ENCODE measurements at places on chromosomes 1 and 21. TPM values are rescaled to one million over a fixed set of nuclear protein-coding genes. Genes with fewer than 3 reads are reported as not detected.

The ACTN2 gene
- 0.25 TPM for total RNA-seq

The OR2T2 gene
- not detected for total RNA-seq

The CLIC6 gene
- not detected for total RNA-seq

The RYR2 gene
- total RNA-seq: 4.7 TPM

The HCRTR1 gene
- not detected for total RNA-seq

The FAM110D gene
- total RNA-seq: not detected

The CFAP74 gene
- total RNA-seq: not detected

GRCh38 chr1:18132711-18133541 is 25.3 kb downstream of the IGSF21 start:
- no peak for DNase-seq

DNA sequence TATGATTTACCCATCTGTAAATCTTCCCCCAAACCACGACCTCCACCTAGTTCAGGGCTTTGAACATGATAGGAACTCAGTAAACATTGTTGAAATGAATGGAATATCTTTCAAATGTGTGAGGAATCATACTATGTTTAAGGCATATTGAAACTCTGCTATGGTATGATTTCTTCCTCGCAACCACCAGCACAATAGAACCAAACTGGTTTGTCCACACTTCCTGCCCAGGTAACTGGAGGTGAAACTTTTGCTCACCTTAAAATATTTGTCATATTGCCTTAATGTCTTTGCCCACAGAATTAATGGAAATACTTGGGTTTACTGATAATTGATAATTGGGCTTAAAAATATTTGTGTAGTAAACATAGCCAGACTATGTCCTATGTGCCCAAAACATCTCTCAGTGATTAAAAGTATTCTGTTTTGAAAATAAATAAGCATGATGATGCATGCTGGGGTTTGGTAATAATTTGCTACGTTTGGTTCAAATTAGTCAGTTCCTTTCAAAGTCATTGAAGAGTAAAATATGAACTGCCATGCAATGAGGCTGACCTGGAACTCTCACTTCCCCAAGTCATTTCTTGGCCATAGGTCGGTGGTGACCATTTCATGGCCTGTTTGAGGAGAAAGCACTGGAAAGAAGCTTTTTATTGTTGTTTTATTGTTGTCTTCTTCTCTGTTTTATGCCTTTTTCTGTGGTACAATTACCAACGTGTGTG is 73.3 kb downstream of the TNFSF18 start:
- no peak for DNase-seq

DNA sequence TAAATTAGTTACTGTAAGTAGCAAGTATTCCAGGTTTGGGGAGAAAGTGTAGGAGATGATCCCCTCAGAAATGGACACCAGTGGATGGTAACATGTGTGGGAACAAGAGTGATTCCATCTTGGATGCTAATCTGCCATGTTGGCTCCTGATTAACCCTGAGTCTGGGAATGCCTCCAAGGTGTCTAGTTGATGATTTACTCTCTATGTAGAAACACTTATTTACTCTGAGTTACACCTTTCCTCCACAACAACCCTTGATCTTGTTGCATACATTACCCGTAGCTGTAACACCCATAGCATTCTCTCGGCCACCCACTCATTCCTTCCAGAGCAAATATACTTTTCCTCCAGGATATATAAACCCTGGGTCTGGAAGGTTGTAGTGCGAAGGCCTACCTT is 315.9 kb upstream of the GREM2 start:
- DNase-seq: no peak

DNA sequence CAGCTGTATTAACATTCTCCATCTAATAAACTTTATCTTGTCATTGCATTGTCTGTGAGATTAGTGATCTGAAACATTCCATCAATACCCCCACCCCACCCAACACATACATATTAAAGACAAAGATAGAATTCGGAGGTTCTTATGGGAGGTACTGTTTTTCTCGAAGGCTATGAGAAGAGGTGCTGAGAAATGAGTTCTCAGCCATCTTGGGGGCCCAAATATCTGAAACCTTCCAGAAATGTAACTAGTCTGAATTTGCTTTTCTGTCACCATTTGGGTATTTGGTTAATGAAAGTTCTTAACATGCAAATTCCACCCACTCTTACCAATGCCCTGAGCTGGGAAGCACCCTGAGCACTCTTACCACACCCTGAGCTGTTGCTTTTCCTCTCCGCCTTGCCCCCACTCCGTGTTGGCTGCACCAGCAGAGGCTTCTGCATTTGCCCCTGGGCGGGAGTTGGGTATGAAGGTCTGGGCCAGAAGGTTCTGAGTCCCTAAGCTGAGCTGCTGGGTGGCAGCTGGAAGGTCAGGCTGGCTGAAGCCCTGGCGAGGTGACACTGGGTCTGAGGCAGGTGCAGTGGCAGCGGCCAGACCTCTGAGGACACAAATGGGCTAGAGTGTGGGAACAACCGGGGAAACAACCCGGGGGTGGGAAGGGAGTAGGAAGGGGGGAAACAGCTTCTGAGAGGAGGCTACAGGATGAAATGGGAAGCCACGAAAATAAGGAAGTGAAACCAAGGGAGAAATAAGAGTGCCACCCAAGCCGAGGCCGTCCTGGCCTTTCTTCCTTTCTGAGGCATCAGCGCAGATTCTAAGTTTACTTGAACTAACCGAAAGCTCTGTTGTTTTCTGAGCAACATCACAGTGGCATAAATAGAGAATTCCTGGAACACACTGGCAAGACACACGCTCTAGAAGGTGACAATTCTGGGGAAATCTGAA is 26.3 kb upstream of the IER5 start:
- no peak for DNase-seq

DNA sequence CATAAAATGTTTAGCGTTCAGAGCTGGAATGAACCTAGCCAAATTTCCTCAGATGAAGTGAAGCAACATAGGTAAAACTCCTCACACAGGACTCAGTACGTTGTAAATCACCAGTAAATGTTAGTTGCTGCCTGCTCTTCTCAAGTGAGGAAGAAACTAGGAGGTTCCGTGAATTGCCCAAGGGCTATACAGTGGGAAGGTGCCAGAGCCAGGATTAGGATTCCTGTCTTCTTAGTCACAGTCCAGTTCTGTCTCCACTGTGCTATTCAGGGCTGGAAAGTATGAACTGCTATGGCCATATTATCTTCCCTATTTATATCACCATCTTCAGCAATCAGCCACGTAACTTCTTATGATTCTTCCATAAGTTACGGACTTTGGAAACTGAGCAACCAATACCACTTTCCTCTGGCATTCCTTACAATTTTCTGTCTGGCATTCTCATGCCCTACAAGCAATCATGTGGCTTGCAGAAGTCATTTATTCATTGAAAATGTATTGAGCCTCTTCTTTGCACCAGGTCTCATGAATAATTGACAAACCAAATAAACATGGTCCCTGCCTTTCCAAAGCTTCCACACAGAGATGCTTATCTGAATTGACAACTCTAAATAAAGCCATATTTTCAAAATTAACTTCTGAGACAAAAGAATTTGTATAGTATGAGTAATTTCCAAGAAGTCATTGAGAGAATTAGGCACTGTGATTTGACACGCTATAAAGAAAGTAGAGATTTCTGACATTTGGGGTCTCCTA is 271.6 kb upstream of the SGIP1 start:
- DNase-seq: peak; percentile 73

DNA sequence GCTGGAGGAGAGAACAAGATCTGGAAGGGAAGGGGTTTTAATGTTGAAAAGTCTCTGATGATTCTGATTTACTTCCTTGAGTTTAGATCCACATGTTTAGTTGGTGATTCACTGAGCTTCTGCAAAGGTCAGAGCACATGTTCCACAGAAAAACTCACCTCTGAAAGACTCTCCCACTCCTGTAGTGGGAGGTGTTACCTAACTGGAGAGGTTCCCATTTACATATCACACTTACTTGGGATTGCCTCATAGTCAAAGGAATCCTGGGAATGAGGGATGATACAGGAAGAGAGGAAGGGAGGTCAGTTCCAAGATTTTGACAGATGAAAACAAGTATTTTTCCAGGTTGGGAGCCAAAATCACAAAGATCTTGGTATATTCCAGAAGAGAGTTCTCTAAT is 2.7 kb upstream of the NTNG1 start:
- no peak for DNase-seq

GRCh38 chr1:77007675-77008074 is 140.4 kb downstream of the ST6GALNAC5 start:
- DNase-seq: no peak

DNA sequence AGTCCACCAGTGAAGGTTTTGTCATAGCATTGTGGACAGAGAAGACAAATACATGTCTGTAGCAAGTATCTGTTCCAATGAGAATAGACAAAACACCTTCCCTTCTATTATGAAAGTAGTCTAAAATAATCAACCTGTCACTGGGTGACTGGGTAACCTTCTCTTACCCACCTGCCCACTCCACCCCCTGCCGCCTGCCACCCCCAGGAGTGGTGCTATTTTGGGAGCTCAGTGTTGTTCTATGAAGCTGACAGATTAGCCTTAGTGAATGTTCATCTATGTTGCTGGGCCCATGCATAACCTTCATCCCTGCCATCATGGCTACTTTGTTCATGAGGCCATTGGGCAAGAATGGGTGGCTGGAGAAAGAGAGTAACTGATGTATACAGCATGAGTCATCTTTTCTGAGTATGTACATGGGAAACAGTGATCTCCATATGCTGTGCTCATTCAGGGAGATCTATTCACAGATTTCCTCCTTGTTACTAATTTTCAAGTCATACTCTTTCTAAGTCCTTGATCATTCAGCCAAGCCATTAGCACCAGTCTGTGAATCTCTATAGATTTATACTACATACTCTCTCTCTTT is 24.8 kb downstream of the MARK1 start:
- DNase-seq: no peak

DNA sequence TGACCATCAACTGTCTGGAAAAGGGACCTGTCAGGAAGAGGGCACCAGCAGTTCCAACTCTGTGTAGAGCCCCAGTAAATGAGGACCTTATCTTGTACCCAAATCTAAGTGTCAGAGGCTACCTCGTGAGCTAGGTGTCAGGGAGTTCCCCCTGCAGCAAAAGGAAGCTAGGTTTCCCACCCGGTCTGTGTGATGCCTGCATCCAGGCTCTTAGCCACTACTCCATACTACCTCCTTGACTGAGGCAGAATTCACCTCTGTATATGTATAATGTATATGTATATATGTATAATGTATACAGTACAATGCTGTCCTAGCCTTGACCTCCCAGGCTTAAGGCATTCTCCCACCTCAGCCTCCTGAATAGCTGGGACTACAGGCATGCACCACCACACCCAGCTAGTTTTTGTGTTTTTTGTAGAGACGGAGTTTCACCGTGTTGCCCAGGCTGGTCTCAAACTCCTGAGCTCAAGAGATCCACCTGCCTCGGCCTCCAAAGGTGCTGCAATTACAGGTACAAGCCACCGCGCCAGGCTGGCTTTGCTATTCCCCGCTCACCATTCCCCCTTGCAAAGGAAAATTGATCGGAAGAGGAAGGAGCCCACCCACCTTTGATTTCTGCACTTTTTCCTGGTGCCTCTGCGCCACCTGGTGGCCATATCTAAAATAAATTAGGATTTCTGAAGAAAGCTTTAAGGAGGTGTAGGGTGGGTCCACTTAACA is 15.7 kb upstream of the LUZP1 start:
- no peak for DNase-seq

DNA sequence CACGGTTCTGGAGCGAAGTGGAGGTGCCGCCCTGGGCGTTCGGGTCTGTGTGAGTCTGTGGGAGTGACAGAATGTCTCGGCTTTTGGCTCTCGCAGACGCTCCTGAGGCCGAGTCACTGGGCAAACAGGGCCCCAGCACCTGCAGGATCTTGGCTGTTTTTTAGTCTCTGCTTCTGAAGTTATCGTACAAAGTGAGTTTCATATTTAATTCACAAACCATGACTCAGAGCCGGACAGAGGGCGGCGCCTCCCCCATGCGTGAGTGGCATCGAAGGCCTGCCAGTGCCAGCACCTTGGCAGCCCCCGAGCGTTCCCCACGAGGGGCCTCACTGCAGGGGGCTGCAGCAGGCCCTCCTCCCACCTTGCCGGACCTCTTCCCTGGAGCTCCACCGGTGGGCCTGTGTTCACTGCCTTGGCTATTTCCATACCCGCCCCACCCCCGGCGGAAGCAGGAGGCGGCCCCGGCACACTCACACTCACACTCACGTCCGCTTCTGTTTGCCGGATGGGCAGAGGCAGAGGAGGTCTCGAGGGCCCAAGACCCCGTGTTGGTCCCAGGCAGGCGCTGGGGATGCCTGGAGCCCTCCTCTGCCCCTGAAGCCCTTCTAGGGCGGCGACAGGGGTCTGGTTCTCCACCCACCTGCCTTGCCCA is 56.3 kb downstream of the MORN1 start:
- no peak for DNase-seq

GRCh38 chr1:35958558-35958957 is 27.7 kb downstream of the AGO3 start:
- no peak for DNase-seq

- no peak for DNase-seq
These were observed 1.4 kb upstream of the RABIF start for GRCh38 chr1:202890392-202890791.

- no peak for DNase-seq
These were observed 11.9 kb upstream of the HYI start for GRCh38 chr1:43465505-43466067.

DNA sequence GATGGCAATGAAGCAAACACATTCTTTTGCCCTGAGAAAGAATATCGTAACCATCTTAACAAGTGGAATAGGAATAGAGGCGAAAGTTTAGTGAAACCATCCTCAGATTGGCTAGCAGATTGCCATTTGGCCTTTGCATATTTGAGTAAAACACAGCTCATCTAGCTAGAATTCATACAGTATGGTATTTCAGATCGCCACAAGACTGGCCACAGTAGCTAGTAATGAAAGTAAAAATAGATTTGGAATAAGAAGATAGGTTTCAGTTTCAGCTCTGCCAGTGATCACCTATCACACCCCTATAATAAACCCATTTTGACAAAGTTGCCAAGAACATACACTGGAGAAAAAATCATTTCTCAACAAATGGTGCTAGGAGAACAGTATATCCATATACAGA is 294.9 kb downstream of the LRRIQ3 start:
- no peak for DNase-seq

DNA sequence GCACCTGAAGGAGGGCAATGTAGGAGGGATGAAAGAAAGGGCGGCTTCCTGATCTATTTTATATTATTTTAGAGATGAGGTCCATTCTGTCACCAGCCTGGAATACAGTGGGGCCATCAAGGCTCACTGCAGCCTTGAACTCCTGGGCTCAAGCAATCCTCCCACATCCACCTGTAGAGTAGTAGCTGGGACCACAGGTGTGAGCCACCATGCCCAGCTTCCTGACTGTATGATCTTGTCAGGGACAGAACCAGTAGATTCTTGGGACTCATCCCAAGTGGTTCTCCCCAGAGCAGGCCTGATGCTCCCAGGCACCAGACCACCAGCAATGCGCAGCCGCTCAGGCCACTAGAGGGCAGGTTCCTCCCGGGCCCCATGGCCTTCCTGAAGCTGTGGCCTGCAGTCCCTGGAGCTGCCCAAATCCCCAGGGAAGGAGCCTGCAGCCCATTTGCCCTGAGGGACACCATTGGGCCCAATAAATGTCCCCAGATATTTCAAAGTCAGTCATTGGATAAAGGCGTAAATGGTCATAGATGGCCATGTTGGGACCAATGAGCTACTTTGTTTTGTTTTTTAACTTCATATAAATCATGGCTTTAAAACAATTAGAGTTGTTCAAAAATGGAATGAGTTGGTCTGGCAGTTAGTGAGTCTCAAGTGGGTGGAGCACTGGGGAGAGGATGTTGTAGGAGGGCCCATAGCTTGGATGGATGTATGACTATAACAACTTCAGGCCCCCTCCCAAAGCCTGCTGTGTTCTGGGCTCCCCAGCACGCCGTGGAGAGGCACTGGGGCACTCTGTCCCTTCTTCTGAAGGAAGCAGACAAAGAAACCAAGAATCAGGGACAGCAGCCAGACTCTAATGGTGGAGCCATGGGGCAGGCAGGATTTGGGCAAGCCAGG is 44.7 kb upstream of the GOLT1A start:
- DNase-seq: peak; percentile 55
